ENCODE measurements at places on chromosomes 5 and 9.

DNA sequence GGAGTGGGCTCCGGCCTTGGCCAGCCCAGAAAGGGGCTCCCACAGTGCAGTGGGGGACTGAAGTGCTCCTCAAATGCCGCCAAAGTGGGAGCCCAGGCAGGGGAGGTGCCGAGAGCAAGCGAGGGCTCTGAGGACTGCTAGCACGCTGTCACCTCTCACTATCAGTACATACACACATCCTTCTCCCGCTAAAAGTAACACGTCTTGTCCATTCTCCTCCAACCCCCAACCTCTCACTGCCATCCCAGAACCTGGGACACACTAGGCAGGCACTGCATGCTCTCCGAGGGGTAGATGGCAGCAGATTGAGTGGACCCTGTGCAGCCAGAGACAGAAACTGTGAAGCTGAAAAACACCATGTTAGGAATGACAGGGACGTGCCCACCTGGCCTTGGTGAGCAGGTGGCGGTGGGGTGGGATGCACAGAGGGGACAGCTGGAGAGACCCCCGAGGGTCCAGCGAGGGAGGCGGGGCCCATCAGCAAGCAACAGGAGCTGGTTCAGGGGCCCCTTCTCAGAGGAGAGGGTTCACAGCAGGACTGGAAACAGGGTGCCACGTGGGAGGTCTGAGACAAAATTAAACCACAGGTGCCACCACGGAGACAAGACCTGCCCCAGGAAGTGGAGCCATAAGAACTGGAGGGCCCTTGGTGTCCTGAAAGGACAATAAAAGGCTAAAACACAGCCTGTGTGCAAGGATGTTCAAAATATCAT lies 16.9 kb downstream of the SEMA4D start:
- no peak for DNase-seq

DNA sequence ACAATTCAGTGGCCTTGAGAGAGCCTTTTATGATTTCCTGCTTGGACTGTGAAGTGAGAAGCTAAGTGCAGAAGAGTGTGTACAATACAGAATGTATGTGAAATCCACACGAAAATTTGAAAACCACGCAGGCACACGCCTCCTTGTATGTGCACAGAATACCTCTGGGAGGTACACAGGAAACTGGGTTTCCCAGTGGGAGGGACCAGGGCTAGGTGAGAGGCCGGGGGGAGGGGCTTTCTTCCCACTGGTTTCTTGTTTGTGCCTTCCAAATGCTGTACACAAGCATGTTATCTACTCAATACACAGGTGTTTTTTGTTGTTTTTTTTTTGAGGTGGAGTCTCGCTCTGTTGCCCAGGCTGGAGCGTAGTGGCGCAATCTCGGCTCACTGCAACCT lies 16.1 kb downstream of the C9orf50 start:
- DNase-seq = no peak

DNA sequence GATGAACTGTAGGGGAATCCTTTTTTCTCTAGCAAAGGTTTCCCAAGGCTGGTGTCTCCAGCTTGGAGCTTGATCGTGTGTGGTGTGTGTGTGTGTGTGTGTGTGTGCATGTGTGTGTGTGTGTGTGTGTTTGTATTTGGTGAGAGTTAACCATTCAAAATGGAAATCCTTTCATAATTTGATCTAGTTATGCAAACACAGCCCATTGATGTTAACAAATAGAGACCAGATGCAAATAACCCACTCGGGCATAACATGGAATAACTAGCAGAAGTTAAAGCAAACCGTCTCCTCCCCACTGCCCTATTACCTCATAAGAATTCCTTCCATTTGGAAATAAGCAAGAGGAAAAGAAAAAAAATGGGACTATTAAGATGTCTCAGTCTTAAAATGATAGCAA lies 24.9 kb upstream of the ZSWIM6 start:
- DNase-seq = no peak

GRCh38 chr5:39167141-39167971 lies 52.0 kb downstream of the FYB1 start:
- DNase-seq = no peak

DNA sequence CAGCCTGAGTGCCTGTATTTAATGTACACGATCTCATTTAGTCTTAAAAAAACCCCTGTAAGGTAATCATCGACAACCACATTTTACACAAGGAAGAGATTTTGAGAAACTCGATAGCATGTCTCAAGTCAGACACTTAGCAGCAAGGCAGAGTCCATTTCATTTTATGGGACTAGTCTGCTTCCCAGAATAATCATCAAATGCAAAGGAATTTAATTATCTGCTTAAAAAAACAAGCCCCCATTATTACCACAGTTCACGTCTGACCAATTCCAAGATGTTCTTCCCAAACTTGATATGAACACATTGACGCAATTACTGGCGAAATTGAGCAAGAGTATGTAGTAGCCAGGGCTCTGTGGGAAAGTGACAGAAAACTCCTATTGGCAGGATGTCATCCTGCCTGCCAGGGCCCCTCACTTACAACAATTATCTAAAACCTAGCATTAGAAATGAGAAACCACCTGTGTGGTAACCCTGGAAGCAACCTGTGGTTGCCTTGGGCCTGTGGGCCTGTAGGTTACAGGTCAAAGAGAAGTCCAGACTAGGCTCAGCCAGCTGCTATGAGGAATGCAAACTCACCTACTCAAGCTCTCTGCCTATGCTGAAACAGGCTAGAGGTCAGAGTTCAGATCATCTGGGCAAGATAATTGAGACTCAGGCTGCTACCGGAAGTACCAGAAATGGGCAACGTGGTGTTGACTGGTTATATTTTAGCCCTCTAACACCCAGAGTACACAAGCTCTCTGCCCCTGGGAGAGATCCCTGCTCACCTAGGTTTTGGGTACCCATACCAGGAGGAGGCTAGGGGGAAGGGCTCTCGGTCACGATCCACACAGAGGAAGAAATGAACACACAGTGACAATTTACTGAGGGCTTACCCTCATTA lies 1.6 kb downstream of the B4GALT1 start:
- no peak for DNase-seq

DNA sequence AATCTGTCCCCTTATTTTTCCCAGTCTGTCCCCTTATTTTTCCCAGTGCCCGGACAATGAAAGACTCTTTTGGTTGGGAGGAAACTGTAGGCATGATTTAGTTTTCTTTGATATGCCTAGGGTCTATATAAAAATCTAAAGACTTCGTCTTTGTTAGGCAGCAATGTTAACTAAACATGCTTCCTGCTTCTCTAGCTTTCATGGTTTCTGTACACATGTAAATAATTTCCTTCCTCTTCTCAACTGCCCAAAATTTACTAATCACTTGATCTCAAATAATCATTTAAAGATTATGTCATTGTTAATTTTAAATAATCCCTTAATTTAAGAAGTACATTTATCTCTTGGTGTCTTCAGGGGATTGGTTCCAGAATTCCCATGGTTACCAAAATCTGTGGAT lies 47.8 kb upstream of the RAPGEF6 start:
- no peak for DNase-seq

DNA sequence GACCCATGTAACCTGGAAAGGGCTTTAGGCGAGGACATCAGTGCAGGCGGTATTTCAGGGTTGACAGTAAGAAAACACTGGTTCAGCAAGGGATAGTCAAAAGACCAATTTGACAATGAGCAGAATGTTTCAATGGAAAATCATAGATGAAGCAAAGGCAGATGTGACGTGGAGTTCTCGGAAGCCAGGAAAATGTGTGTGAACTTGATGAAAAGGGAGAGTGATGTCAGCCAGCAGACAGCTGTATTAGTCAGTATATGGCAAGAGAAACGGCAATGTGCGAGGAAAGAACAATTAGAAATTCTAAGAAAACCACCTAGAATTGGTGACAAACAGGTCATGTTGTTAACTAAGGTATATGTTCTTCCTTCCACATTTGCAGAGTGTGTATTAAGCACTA lies 503.9 kb upstream of the DAB2 start:
- no peak for DNase-seq

DNA sequence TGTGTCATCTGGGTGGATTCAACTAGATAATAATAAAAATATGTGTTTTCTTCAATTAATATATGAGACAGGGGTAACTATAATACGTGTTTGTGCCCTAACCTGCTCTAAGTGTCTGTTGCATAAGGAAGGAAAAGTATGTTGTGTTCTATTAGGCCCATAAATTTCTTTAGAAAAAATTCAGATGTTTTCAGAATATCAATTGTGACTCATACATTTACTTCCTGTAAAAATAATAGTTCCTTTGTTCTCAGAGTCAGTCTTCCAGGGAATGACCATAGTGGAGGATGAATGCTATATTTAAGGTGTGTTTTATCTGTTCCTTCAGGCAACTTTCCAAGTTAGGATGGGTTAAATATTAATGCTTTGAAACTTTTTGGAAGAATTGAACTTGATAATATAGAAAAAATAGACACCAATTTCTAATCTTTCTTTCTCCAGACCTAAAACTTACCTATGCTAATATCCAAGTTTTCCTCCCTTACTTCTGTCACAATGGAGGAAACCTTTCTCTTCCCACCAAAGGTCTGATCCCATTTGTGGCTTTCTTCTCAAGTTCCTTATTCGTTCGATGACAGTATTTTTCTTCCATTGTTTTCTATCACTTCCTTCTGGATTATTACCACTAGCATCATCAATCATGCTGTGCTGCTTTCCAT lies 49.9 kb downstream of the ISL1 start:
- DNase-seq = no peak
